Foreskin keratinocyte (primary cell): ENCODE measurements at places on chromosomes 12 and 14. TPM values are rescaled to one million over a fixed set of nuclear protein-coding genes. Genes with fewer than 3 reads are reported as not detected.

CCDC60 gene
- 0.06 TPM in 1 of 2 replicates, not detected in the other for polyA plus RNA-seq

DNA sequence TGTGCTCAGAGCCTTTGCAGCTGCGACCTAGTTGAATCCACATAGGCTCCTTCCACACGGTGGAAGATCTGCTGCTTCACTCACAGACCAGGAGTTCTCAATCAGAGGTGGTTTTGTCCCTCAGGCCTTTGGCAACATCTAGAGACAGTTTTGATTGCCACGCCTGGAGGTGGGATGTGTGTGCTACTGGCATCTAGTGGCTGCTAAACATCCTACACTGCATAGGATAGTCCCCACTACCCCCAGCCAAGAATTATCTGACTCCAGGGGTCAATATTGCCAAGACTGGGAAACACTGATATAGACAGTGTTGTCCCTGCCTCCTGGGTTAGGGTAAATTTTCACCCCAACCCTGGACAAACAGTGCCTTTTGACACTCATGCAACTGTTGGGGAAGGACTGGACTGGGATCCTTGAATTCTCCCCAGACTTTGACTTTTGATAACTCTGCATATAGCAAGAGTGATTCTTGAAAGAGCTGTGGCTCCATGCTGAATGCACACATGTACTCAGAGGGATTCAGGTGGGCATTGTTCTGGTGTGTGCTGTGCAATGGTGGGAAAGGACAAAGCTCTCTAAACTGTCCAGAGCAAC lies 39.8 kb downstream of the BAZ2A start:
- no peak for DNase-seq

CPNE6 gene
- not detected in 2 replicates for polyA plus RNA-seq

DNA sequence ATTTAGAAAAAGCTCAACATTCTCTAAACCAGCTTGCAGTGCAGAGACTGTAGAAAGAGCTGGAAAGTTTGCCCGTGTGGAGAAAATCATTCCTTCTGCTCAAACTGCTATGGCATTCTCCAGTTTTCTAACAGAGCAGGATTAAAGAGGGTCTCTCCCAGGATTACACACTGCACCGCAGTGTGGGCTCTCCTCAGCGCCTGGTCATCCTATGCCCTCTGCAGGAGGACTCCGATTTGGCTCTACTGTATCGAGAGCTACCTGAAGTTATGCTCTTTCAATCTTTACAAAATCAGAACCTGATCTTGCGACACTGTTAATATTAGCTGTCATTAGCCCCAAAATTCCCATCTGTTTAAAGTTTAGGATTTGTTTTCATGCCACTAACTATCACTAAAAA lies 33.0 kb downstream of the BHLHE41 start:
- DNase-seq: no peak

RNF212B gene
- polyA plus RNA-seq: 0.04 and 0.17 TPM in 2 replicates

GRCh38 chr14:105050551-105050897 lies 14.7 kb downstream of the GPR132 start:
- peak; percentile 45 for DNase-seq

- DNase-seq: no peak
These were observed 79.4 kb upstream of the DCN start for GRCh38 chr12:91261820-91262676.

DNA sequence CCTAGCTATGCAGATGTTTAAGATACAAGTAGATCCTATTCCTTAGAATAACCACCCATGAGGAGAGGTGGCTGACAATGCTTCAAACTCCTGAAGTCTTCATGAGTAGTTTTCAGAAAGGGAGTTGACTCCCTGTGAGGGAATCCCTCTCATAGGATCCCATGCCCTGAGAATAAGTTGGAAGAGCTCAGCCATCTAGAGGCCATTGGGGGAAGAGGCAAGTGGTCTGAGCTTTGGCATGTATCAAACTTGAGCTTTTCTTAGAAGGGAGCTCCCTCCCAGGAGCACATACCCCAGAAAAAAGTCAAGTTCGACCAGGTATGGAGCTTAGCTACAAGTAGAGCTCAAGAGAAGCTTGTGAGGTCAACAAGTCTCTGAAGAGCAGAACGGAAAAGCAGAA lies 165.7 kb upstream of the RBM19 start:
- DNase-seq: no peak

AQP6 gene
- polyA plus RNA-seq: 0.11 and 0.16 TPM in 2 replicates

DNA sequence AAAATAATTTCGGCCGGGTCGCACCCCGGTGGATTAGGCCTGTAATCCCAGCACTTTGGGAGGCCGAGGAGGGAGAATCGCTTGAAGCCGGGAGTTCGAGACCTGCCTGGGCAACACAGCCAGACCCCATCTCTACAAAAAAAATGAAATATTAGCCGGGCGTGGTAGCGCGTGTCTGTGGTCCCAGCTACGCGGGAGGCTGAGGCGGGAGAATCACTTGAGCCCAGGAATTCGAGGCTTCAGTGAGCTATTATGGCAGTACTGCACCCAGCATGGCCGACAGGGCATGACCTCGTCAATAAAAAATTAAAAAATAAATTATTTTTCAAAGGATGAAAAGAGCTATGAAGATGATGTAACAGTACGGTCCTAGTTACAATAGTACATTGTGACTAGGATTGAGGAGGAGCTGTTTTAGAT lies 523 bp downstream of the GTF2H3 start:
- DNase-seq: no peak
